ENCODE measurements at places on chromosomes 5 and 9.

DNA sequence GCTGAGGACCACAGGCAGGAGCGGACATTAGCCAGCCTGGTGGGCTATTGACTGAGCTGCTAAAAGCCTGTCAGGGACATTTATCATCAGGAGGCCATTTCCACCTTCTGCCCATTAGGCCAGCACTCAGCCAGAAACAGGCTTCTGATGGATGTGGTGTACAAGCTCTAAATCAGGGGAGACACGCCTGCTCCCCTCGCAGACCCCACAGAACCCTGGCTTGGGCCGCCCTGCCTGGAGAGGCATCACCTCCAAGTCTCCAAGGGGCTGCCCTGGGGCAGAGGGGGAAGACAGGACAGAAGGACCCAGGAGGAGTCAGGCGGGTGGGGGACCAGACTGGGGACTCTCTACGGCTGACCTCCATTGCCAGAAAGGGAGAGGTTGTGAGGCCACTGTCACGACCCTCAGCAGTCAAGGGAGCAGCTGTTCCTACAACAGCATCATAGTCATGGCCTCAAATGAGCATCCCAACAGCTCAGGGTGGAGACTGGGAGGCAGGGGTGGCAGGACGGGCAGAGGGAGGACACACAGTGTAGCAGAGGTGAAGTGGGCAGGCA lies 24.0 kb upstream of the TRIM14 start:
- DNase-seq: no peak

DNA sequence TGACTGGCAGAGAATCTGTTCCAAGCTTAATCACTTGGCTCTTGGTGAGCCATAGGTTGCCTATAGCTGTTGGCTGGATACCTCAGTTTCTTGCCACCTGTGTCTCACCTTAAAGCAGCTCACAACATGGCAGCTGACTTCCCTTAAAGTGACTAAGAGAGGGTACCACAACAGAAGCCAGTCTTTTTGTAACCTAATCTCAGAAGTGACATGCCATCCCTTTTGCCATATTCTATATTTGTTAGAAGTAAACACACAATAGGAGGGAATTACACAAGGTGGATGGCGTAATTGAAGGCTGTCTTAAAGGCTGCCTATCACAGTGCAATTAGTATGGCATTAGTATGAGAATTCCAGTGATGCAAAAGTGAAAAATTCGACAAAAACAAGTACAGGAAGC lies 28.1 kb downstream of the NIPBL start:
- no peak for DNase-seq

- no peak for DNase-seq
Measured at GRCh38 chr5:74542482-74542881, 98.0 kb downstream of the ENC1 start.

GRCh38 chr5:138943599-138944173 lies 68.6 kb upstream of the LRRTM2 start:
- no peak for DNase-seq

GRCh38 chr5:73955271-73955846 lies 329.4 kb downstream of the ARHGEF28 start:
- no peak for DNase-seq

DNA sequence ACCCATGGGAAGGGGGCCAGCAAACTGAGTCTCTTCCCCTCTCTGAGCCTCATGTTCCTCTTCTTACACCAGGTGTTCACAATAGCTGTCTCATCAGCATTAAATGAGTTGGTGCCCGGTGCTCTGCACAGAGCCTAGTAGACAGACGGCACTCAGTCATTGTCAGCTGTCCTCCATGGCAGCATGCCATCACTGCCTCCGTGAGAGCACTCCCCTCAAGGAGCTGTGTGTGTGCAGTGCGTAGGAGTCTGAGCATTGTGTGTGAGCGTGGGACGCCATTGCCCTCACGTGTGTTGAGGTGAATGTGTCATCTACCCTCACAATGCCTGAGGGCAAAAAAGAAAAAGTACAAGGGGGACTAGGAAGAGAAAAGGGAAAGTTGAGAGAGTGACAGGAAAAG lies 536.5 kb downstream of the CDK5RAP2 start:
- no peak for DNase-seq

DNA sequence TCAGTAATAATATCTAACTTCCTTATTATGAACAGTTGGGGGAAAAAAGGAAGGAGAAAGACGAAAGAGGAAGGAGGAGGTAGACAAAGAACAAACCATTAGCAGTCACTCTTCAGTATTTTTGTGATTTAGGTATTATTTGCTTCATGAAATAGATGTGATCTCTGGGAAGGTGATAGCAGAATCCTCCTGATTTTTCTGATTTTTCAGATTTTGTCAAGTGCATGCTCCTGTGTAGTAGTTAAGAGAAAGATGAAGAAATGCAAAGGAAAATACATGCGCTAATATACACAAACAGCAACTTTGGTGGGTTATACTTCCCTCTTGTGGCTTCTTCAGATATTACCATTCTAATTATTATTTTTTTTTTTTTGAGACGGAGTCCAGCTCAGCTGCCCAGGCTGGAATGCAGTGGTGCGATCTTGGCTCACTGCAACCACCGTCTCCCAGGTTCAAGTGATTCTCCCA lies 31.6 kb downstream of the LMNB1 start:
- DNase-seq: no peak

GRCh38 chr9:121798941-121799340 lies 147.5 kb downstream of the DAB2IP start:
- no peak for DNase-seq

GRCh38 chr5:14011089-14012020 lies 66.9 kb upstream of the DNAH5 start:
- DNase-seq: peak; percentile 2

GRCh38 chr9:82192211-82192610 lies 203.6 kb downstream of the SPATA31D1 start:
- no peak for DNase-seq

DNA sequence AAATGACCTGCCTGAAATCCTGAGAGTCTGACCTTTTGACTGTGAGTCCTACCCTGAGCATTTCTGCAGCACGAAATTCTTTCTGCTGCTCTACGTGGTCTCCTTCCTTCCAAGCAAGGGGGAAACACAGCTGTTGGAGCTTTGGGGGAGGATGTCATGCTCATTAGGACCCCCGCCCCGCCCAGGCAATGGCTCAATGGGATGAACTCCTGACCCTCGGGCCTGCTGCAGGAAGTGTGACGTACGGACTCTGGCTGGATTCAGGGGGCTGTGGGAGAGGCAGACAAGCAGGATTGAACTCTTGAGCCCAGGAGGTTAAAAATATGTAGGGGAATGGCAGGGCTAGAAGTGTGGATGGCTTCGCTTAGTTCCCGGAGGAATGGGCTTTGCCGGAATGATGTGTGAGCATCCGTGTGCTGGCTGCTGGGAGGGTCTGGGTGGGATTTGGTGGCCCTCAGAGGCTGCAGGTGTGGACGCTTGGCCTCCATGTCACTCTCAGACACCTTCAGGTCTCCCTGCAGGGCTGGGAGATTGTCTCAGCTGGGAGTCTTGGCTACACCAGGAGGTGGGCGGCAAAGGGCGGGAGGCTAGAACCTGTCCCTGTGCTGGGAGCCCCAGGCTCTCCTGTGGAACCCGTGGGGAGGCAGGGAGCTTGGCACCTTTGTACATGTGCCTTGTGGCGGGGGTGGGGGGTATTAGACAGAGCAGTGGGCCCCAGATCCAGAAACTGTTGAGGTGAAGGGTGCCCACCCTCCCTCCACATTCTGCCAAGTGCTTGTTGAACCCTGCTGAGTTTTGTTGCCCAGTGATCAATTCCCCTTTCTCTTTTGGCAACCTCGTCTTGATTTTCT lies 26.3 kb downstream of the STC2 start:
- DNase-seq: no peak

DNA sequence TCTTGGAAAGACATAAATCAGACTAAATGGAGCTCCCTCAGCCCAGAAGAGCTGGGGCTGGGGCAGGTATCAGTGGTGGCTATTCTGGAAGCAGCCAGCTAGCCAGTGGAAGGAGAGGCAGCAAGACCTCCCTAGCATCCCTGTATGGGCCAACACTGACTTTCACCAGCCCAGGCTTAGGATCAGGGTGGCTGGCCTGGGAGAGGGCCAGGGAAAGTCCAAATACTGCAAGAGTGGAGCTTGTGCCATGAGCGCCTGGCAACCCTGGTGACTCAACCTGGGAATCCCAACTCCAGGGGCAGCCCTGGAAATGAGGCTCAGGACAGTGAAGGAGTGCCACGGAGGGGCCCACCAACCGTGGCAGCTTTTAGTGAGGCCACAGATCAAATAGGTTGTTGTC lies 7.6 kb upstream of the IRF1 start:
- DNase-seq: no peak

DNA sequence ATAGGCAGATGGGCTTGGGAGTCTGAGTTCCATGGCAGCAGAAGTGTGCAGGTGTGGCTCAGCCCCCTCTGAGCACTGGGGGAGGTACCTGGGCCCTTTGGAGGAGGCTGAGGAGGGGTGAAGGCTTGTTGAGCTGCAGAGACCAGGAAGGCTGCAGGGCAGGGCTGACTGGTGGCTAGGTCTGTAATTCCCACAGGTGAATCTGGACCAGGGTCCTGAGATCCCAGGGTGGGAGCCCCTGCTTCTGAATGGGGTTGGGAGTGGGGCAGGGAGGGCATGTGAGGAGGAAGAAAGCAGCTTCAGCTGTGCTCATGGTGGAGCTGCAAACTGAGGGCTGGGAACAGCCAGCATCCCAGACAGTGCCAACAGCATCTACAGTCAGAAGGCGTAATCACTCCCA lies 111.1 kb downstream of the CACNA1B start:
- DNase-seq: no peak

- DNase-seq: peak; percentile 64
Measured at GRCh38 chr9:134455934-134456755, 129.9 kb downstream of the RXRA start.

GRCh38 chr9:109913461-109913810 lies 133.4 kb downstream of the PALM2AKAP2 start:
- no peak for DNase-seq

DNA sequence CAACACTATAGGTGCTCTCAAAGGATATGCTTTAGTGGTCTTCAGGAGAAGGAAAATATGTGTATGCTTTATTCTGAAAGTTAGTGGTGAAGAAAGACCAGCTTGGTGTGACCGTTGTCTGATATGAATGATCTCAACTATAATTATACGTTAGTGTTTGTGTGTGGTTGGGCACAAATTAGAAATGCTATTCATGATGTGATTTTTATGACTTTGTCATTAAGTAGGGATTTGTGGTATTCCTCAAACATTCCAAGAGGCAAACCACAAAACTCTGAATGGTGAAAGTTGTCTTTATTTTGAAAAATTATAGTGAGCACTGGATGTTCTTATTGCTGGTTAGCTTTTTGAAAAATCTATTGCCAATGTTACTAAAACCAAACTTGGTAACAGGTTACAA lies 6.2 kb upstream of the F2R start:
- DNase-seq: no peak

- DNase-seq: no peak
Measured at GRCh38 chr5:176625966-176626875, 4.1 kb downstream of the SNCB start.

DNA sequence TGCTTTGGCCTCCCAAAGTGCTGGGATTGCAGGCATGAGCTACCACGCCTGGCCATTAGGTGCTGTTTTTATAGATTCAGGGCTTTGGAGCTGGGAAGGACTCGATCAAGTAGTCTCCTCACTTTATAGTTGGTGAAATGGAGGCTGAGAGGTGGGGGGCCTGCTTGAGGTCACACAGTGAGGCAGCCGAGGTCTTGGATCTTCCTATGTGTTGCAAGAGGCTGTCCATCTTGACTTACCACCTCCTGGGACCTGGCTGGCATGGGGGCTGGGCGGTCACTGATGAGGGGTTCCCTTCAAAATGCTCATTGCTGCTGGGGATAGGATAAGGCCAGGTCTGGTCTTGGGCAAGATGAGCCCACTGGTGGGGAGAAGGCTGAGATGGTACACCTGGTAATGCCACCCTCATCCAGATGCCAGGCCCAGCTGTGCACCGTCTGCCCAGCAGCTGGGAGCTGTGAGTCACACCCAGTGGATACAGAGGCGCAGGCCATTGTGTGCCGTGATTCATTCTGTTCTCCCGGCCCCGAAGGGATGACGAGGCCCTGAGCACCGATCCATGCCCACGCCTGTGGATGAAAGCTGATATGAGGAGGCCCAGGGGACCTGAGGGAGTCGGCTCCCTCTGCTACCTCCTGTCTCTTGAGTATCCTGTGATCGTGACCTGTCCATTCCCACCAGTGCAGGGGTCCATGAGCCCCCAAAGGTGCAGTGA lies 10.5 kb upstream of the NDST1 start:
- no peak for DNase-seq

DNA sequence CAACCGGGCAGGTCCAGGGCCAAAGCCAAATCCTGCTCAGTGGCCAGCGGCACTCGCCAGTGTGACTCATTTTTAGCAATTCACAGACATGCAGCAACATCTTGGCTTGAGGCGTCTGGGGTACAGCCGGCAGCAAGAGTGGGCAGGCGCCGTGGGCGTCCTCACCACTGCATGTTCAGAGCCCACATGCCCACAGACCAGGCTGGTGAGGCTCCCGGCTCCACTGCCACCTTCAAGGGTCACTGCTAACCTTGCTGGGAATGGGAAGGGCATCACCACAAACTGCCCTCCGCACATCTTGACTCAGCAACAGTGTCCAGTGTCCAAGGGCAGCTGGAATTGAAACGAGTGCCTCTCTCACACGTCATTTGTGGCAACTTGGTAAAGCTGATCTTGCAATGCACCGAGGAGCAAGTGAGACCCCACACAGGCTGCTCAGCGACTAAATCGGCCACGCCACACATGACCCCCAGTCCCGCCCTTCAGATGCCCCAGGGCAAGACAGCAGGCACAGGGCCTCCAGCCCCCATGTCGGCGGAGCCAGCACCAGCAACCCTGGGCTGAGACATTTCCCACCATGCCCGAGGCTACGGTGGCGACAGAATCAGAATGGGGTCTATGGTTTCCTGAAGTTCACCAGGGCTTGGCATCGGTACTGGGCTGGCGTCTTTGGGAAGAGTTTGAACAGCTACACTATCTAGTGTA lies 140.3 kb downstream of the ROR2 start:
- DNase-seq: no peak

GRCh38 chr5:173326501-173326960 lies 1.7 kb downstream of the STC2 start:
- no peak for DNase-seq

GRCh38 chr5:5178136-5178535 lies 38.0 kb downstream of the ADAMTS16 start:
- no peak for DNase-seq

DNA sequence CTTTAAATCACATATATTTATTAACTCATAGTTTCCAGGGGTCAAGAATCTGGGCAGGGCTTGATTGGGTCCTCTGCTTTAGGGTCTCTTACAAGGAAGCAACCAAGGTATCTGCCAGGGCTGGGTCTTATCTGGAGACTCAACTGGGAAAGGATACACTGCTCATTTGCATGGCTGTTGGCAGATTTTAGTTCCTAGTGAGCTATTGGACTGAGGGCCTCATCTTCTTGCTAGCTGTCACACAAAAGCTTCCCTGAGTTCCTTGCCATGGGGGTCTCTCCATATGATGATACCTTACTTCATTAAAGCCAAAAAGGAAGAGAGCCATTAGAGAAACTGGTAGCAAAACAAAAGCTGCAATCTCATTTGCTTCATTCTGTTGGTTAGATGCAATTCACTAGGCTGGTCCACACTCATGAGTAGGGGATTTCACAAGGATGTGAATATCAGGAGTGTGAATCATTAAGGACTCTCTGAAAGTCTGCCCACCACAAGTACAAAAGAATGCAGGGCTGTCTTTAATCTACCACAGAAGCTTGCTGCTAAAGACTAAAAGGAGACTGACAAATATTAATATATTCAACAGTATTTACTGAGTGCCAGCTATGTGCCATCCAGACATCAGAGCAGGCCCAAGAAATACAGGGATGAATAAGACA lies 42.0 kb upstream of the TIMD4 start:
- DNase-seq: no peak
